Stimulated activated CD4-positive, alpha-beta T cell treated with anti-CD3 and anti-CD28 coated beads, Interleukin-1b, Interleukin-23, amount 100 ng/mL, for 1 hour (primary cell): ENCODE measurements at places on chromosomes 11 and 22.

GRCh38 chr11:84922212-84922805, 704.8 kb downstream of the DLG2 start:
- DNase-seq: no peak

DNA sequence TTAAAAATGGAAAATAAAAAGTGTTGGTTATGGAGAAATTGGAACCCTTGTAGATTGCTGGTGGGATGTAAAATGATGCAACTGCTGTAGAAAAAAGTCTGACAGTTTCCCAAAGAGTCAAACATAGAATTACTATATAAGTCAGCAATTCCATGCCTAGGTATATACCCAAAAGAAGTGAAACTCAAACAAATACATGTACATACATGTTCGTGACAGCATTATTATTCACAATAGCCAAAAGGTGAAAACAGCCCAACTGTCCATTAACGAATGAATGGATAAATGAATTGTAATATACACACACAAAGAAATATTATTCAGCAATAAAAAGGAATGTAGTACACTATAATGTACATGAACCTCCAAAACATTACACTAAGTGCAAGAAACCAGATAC, 116.0 kb downstream of the TTC28 start:
- no peak for DNase-seq

DNA sequence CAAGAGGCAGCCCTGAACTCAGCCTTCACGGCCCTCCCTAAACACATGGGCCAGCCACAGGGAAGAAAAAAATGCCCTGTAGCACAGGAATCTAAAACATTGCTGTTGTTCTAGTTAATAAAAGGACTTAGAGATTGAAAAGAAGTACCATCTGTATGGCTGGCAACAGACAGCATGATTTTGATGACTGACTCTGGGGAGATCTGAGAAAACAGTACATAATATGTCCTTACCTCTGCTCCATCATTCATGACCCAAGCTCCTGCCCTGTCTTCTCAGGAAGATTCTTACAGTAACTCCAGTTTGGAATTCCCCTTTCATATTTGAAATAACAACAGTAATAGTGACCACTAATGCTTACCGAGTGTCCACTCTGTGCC, 244.2 kb downstream of the ETS1 start:
- DNase-seq: no peak

DNA sequence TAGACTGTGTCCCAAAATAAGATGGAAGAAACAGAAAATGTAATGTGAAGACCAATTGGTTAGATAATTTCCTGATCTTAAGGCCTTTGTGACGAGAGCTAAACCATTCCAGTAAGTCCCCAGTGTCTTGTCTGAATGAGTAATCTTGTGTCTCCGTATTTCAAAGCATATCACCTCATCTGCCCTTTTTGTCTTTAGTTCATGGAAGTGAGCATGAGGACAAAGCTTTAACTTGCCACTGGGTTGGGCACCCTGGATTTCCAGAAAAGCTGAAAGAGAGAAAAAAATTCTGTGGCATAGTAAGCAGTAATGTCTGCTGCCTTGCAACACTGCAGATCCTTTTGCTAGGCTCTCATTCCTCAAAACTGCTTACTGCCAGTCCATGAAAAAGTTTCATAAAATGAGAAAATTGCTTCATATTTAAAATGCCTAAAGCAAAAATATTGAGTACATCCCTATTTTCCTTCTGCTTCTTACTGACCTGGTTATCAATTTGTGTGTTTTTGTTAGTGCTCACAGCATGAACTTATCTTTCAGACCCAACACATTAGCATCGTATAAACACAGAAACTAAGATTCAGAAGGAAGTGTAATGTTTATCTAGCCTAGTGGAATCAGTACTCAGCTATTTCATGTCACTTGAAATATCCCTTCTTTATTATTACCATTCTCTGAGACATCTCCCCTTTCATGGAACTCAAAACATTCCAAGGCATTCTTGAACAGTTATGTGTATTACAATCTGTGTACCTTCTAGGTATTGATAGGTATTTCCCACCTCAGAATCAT, 5.3 kb downstream of the CASP12 start:
- no peak for DNase-seq

- no peak for DNase-seq
These were observed 5.6 kb downstream of the UVRAG start for GRCh38 chr11:75820645-75821044.

- no peak for DNase-seq
These were observed 3.6 kb downstream of the ZFTA start for GRCh38 chr11:63764679-63765647.

GRCh38 chr11:93067881-93068390, 98.5 kb downstream of the MTNR1B start:
- DNase-seq: no peak

DNA sequence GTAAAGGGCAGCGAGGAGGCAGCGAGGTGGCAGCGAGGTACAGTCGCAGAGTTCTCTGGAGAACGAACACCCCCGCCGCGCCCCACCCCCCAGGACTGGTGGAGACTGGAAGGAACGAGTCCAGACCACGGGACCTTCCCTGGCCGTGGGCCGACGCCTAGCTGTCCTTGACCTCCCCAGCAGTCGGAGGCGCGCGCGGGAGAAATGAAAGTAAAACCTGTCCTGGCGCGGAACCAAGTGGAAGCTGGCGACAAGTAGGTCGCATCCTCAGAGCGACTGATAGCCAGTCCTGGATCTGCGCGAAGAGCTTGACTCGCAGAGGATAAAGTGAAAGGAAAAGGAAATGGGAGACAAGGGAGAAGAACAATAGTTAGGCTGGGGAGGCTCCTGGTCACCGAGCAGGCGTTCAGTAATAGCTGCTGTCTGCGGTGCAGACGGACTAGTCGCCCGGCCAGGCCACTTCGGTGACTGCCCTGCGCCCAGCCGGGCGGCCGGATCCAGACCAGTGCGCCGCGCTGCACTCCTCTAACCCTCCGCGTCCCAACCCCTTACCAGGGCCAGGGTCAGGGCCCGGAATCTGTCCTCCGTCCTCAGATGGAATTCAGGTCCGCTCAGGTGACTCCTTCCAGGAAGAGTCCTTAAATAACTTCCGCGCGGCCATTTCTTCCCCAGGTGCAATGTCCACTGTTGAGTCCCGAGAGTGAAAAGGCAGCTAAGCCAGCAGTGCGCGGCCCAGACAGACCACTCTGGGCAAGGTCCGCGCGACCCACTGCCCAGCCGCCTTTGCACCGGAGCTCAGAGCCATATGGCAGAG, 1.9 kb upstream of the ADM start:
- no peak for DNase-seq

- no peak for DNase-seq
These were observed 12.6 kb upstream of the FJX1 start for GRCh38 chr11:35605706-35606105.

DNA sequence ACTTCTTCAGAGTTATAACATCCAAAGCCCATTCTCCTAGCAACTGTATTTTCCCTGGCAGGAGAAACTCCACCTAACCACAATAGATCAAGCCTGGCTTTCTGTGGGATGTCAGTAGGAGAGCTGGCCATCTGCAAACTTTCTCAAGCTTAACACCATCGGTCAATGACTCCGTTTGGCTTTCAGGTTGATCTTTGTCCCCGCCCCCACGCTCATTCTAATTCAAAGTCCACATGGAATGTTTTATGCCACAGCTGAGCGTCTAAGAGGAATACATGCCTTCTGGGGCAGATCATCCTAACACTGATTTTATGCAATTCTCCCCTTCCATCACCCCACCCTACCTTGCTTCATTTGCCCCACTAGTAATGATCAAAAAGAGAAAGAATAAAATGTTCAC, 4.8 kb downstream of the GVQW3 start:
- no peak for DNase-seq
